CD4-positive, alpha-beta T cell treated with Interleukin-6 at 100 ng/mL for 8 hours (primary cell): ENCODE measurements at places on chromosomes 1 and 21.

GRCh38 chr1:7886405-7886745, 33.5 kb upstream of the UTS2 start:
- no peak for DNase-seq

DNA sequence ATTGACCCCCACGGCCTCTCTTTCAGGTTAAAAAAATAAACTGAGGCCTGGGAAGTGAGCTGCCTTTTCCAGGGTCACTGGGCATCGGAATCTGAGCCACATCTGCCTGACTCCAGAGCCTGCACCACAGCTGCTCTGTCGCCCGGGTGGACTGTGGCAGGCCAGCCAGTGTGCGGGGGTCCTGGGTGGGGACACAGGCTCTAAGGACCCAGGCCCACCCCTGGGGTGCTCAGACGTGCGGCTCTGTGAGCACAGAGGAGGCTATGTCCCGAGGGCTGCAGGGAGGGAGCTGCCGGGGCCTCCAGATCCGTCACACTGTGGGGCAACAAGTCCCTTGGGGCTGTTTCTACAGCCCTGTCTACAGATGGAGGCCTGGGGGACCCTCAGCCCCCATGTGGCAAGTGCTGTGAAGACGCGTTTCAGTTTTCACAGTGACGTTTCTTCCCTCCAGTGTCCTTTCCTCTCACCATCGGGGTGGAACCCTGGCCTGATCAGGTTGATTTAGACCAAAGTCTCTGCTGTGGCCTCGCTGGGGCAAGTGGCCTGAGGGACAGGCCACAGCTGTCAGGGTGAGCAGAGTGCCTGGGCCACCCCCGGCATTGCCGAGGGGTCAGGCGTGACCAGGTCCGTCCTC, 39.2 kb upstream of the ACTRT2 start:
- DNase-seq: no peak

DNA sequence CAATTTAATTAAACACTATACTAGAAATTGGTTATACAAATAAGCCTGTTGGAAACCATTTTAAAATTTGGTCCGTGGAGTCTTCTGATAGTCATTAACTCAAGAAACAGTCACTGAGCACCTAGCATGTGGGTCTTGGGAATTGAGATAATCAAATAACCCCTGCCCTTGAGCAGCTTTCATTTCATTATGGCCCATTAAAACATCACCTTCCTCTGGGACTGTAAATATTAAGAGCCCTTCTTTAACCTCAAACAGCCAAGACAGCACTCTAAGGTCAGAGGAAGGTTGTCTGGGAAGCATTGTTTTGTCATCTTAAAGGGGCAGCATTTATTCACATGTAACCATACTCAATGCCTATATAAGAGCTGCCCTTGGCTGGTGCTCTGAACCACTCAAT, 610.3 kb upstream of the USP24 start:
- DNase-seq: no peak

GRCh38 chr1:52355847-52356505, 10.0 kb downstream of the CC2D1B start:
- DNase-seq: no peak

GRCh38 chr1:51863384-51863783, 15.1 kb downstream of the NRDC start:
- no peak for DNase-seq

DNA sequence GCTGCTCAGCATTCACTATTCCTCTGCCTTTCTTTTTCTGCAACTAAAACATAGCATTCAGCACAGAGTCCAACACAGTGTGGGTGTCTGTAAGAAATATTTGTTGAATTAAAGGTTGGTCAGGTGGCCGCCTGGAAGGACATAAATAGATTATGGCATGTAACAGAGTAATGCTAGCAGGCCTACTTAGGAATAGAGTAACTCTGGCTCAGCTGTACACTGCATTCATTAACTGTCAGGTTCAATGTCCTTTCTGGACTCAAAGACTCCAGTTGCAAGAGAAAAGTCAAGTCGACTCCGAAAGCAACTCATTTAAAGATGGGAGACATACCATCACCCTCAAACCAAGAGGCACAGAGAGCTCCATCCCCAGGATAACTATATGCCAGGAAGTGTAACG, 116.0 kb downstream of the LMX1A start:
- no peak for DNase-seq

DNA sequence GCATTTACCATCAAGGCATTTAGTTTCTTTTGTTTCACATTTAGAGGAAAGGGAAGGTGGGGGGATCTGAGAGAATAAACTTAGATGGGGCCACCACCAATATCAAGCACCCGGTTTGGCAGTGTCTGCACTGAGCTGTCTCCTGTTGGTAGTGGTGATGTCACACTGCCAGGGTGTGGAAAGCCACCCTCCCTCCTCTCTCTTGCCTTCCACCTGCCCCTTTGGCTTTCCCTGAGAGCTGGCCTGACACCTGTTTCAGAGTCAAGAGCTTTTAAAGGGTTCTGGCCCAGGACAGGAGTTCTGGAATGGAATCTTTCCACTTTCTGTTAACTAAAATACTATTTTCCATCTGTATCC, 13.4 kb downstream of the ATF3 start:
- no peak for DNase-seq

GRCh38 chr1:174692313-174692712, 244.5 kb downstream of the GPR52 start:
- no peak for DNase-seq
